Neural crest cell (in vitro differentiated cells): ENCODE measurements at places on chromosomes 6 and 20. TPM values are rescaled to one million over a fixed set of nuclear protein-coding genes. Genes with fewer than 3 reads are reported as not detected.

- DNase-seq = no peak
- H3K4me1 ChIP-seq = peaks cover 9% of the 10 kb centered on the region
- H3K36me3 ChIP-seq = no peaks in the 10 kb centered on the region
- no peak overlapping the region for H3K4me3 ChIP-seq
Measured at GRCh38 chr6:106747139-106747538, 117.8 kb downstream of the QRSL1 start.

GRCh38 chr6:8400663-8401062 lies 34.7 kb downstream of the SLC35B3 start:
- H3K27me3 ChIP-seq = no peaks in the 10 kb centered on the region

DNA sequence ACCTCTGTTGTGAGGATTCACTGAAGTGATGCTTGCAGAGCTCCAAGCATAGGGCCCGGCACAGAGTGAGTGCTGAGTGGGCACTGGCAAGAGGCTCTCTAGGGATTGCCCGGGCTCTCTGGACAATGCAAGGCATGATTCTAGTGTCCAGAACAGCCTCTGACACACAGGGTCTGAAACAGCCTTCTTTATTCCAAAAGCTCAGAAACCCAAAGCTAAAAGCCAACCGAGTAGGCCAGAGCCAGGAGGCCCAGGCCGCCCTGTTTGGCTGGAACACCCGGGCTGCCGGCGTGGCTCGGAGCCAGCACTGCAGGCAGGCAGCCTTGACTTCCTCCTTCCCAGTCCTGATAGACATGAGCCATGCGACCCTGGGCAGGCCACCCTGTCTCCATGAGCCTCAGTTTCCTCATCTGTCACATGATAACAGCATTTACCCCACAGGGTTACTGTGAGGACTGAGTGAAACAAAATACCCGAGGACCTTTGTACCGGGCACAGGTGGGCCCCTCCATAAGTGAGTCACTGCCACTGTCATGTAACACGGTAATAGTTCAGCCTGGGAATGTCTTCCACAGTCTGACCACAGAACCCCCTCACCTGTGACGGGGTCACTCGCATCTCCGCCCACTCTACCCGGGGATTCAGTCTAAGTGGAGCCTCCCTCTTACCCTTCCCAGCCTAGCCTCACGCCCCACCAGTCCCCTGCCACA lies 51.5 kb downstream of the PTPRT start:
- H3K4me1 ChIP-seq = peaks cover 7% of the 10 kb centered on the region
- H3K4me3 ChIP-seq = no peak overlapping the region
- H3K36me3 ChIP-seq = no peaks in the 10 kb centered on the region
- H3K27ac ChIP-seq = no peak overlapping the region

DNA sequence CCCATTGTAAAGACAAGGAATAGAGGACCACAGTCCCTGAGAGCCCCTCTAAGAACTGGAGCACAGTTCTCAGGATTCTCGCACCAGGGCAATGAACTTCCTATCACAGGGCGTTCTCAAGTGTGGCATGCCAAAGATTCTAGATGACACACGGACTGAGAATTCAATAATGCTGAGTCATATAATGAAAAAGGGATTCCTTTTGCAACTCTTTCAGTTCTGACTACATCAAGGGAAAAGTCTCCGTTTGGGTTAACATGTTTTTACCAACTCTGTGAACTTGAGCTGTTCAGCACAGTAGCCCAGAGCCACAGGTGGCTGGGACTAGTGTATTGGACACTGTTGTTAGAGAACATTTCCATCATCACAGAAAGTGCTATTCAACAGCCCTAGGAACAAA lies 3.4 kb downstream of the MED20 start:
- no peaks in the 10 kb centered on the region for H3K27me3 ChIP-seq
- peak overlapping the region; percentile 47 for H3K4me3 ChIP-seq
- H3K27ac ChIP-seq = no peak overlapping the region
- DNase-seq = no peak
- H3K4me1 ChIP-seq = peaks cover 21% of the 10 kb centered on the region

DNA sequence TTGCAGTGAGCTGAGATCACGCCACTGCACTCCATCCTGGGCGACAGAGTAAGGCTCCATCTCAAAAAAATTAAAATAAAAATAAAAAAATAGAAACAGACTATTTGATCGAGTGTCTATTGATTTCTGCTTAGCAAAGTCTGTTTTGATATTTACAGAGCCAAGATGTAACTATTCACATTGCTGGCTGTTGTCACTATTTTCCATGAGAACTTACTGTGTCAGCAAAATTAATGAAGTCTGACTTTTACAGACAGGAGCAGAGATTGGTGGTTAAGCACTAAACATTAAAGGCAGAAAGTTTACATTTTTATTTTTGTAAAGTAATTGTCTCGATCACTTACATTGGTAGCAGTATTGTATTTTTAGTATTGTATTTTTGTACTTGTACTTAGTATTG lies 85.0 kb upstream of the CCDC28A start:
- H3K27ac ChIP-seq = no peak overlapping the region
- H3K36me3 ChIP-seq = no peaks in the 10 kb centered on the region
- H3K27me3 ChIP-seq = peaks cover 17% of the 10 kb centered on the region
- peaks cover 10% of the 10 kb centered on the region for H3K4me1 ChIP-seq
- peak overlapping the region; percentile 12 for H3K4me3 ChIP-seq
- no peak for DNase-seq

GRCh38 chr6:32803416-32803815 lies 13.4 kb downstream of the HLA-DOB start:
- no peak overlapping the region for H3K4me3 ChIP-seq
- DNase-seq = no peak
- H3K27ac ChIP-seq = no peak overlapping the region
- H3K36me3 ChIP-seq = peaks cover 2% of the 10 kb centered on the region
- H3K4me1 ChIP-seq = no peaks in the 10 kb centered on the region
- peaks cover 83% of the 10 kb centered on the region for H3K27me3 ChIP-seq

GRCh38 chr6:132734694-132735236 lies 20.9 kb upstream of the VNN1 start:
- H3K4me3 ChIP-seq = no peak overlapping the region
- DNase-seq = no peak
- no peaks in the 10 kb centered on the region for H3K27me3 ChIP-seq
- no peaks in the 10 kb centered on the region for H3K36me3 ChIP-seq
- no peak overlapping the region for H3K27ac ChIP-seq

DNA sequence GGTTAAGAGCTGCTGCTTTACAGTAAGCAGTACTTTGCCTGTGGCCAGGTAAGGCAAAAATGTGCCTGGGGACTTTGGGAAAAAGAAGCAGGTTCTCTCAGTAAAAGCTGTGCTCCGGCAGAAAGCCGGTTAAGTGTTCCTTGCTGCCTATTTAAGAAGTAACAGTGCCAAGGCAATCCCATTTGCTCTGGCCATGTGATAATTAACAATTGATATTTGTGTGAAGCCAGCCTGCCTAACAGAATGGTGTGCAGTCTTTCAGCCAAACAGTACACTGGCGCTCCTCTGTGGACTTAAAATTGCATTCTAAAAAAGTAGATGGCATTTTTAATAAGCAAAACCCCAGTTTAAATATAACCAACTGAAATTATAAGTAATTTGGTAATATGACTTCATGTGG lies 430.3 kb downstream of the PLCB1 start:
- no peaks in the 10 kb centered on the region for H3K27me3 ChIP-seq
- DNase-seq = no peak
- H3K27ac ChIP-seq = no peak overlapping the region
- H3K4me3 ChIP-seq = no peak overlapping the region
- H3K36me3 ChIP-seq = no peaks in the 10 kb centered on the region
- no peaks in the 10 kb centered on the region for H3K4me1 ChIP-seq

- peaks cover 13% of the 10 kb centered on the region for H3K36me3 ChIP-seq
- DNase-seq = no peak
- H3K4me3 ChIP-seq = no peak overlapping the region
Measured at GRCh38 chr20:20680991-20681508, 31.4 kb downstream of the RALGAPA2 start.

DNA sequence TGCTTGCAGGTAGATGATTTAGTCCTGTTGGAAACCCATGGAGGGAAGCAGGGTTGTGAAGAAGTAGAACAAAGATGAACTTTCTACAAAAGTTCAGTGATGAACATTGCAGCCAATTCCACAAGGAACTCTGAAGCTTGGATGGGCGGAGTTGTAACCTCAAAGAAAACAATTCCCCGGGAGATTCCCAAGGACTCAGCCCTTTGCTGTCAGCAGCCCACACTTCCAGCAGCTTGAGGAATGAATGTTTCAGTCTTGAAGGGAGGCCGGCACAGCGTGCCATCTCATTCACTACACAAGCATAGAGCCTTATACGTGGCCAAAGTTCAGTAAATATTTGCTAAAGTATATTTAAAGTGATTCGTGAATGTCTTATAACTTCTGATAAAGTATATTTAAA lies 269.4 kb downstream of the NKAIN2 start:
- H3K4me1 ChIP-seq = peaks cover 18% of the 10 kb centered on the region
- H3K27ac ChIP-seq = no peak overlapping the region
- peaks cover 4% of the 10 kb centered on the region for H3K36me3 ChIP-seq
- H3K4me3 ChIP-seq = no peak overlapping the region

- peaks cover 9% of the 10 kb centered on the region for H3K4me1 ChIP-seq
- H3K27me3 ChIP-seq = no peaks in the 10 kb centered on the region
- no peak for DNase-seq
- H3K4me3 ChIP-seq = no peak overlapping the region
- no peak overlapping the region for H3K27ac ChIP-seq
- peaks cover 6% of the 10 kb centered on the region for H3K36me3 ChIP-seq
Measured at GRCh38 chr6:110622912-110623578, 146.6 kb upstream of the SLC22A16 start.

- H3K4me1 ChIP-seq = no peaks in the 10 kb centered on the region
- no peak overlapping the region for H3K4me3 ChIP-seq
- no peaks in the 10 kb centered on the region for H3K27me3 ChIP-seq
- H3K27ac ChIP-seq = no peak overlapping the region
Measured at GRCh38 chr6:157741321-157741947, 81.6 kb upstream of the SNX9 start.

DNA sequence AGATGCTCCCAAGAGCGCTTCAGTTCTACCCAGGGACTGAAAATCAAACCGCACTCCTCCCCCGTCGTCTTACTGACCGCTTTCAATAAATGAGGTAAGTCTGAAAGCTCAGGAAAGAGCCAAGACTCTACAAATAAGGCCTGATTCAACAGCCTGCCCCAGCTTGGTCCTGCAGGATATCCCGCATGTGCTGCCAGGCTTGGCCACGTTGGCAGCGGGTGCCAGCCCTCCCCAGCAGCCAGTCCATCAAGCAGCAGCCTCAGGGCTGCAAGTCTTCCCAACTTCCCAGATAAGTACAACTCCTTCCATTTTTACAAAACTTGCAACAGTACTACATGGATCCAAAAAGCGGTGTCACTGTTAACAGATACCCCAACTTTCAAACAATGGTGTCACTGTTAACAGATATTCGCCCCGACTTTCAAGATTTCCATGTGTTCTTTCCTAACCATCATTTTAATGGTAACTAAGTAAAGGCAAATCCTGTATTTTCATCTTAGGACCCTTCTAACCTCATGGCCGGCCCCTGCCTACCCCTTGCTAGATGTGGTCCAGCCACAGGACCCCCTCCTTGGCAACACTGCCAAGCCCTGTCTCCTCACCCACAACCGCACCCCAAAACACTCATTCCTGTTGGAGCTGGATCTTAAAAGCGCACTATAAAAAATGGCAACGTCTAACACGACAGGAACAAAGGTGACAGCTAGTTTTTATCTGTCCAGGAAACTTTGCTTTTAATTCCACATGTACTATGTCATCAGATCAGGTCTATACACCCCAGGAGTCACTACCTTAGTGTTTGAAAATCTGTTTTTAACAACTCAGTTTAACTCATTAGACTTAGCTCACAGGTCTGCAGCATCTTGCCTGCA lies 28.0 kb downstream of the DIDO1 start:
- no peaks in the 10 kb centered on the region for H3K27me3 ChIP-seq
- no peak for DNase-seq
- H3K4me3 ChIP-seq = no peak overlapping the region
- no peak overlapping the region for H3K27ac ChIP-seq

Gene BPIFB1
- not detected in 2 replicates for total RNA-seq

Gene CGA
- not detected in 2 replicates for total RNA-seq

Gene CCR6
- total RNA-seq = not detected in 2 replicates

Gene VSTM2L
- 7.3 and 9.3 TPM in 2 replicates for total RNA-seq

Gene RIPOR2
- 2.9 and 3.5 TPM in 2 replicates for total RNA-seq

Gene LIME1
- 16.5 and 17.6 TPM in 2 replicates for total RNA-seq

Gene APOM
- 3.8 and 4.2 TPM in 2 replicates for total RNA-seq

Gene POPDC3
- total RNA-seq = 0.77 and 0.86 TPM in 2 replicates

Gene OR2J3
- not detected in 2 replicates for total RNA-seq
